ENCODE measurements at places on chromosomes 2 and 18.

GRCh38 chr18:63470751-63471150 lies 6.0 kb upstream of the SERPINB5 start:
- DNase-seq: no peak

- no peak for DNase-seq
Observed at GRCh38 chr2:20148923-20149702, 75.8 kb downstream of the SDC1 start.

- DNase-seq: no peak
Observed at GRCh38 chr18:58080451-58080850, 36.4 kb downstream of the NEDD4L start.

GRCh38 chr18:40011201-40011600 lies 1943.8 kb upstream of the PIK3C3 start:
- no peak for DNase-seq

DNA sequence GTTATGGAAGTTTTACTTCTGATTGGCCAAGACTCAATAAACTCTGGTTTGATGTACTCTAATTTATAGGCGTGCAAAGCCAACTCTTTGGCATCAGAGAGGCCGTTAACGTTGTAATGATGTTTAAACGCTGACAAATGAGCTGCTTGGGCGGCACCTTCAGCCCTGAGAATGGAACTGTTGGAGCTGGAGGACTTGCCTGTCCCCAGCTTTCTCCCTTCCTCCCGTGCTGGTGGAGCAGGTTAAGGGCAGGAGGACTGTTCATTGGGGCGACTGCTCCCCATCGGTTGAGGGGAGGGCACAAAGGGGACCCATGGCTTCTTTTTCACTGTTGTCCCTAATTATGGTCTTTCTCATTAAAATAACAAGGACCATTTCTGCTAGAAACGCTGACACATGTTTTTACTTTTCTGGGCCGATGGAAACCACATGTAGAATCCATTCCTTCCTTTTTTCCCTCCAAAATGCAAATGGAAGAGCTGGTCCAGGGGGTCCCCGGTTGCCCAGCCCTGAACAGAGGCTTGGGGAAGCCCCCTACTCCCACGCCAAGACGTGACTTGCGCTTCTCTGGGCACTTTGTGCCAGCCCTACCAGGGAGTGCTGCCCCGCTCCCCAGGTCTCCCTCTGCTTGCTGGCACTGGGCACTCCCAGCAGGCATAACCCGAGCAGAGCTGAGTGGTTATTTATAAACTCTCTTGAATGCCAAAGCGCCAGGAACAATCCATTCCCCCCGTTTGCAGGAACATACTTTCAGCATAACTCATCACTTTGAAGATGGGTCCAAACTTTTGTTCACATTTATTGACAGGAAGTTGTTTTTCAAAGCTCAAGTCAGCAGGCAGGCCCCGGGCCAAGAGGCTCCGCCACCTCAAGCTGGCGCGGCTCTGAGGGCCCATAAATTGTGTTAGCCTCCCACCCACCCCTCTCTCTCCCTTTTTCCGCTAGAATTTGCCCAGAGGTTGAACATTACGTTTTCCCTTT lies 170.1 kb downstream of the ASB1 start:
- no peak for DNase-seq

DNA sequence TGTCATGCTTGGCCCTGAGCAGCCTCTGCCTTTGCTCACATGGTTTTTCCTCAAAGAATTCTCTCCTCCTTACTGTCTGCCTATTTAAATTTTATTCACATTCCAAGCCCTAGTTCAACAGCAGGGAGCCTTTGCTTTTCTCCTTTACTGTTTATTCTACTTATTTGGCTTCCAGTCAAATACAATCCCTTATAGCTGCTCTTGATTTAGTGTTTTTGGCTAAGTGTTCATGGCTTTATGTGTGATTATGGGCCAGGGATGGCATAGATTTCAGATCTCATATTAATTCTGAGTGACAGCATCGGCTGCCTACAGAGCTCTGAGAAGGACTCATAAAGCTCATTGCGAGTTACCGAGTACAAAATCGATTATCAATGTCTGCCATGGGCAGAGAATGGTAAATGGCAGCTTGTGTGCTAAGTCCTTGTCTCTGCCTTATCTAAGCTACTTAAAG lies 106.7 kb downstream of the METTL8 start:
- DNase-seq: no peak

GRCh38 chr2:156005999-156006712 lies 326.4 kb downstream of the NR4A2 start:
- DNase-seq: no peak

- DNase-seq: no peak
Observed at GRCh38 chr2:144323946-144324345, 196.0 kb downstream of the ZEB2 start.

DNA sequence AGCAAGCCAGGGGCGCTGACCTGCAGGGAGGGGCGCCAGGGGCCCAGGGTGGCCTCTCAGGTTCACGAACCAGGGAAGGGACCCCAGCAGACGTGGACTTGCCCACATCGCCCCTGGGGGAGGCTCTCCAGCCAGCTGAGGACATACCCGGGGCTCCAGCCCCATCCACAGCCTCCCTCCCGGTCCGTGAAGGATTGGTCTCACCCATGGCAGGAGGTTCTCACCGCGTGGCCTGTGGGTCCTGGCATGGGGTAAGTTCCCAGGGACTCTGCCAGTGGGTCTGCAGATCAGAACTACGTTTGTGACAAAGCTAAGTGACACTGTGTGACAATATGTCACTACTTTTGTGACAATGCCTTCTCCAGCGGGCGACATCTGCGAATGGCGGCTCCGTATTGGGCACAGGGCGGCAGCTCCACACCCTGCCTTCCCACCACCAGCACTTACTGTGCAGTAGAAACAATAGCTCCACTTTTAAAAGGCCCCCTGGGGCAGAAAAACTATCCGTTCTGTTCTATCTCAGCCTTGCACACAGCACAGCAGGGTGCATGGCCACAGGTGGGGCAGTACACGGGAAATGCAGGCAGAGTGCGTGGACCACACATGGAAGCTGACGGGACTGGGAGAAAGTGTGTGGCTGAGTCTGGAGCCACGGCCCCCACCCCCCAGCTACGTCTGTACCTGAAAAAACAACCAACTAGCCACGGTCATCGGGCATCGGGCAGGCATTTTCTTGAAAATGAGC lies 65.2 kb upstream of the CTDP1 start:
- DNase-seq: no peak

GRCh38 chr2:231299267-231299666 lies 96.2 kb upstream of the B3GNT7 start:
- no peak for DNase-seq

DNA sequence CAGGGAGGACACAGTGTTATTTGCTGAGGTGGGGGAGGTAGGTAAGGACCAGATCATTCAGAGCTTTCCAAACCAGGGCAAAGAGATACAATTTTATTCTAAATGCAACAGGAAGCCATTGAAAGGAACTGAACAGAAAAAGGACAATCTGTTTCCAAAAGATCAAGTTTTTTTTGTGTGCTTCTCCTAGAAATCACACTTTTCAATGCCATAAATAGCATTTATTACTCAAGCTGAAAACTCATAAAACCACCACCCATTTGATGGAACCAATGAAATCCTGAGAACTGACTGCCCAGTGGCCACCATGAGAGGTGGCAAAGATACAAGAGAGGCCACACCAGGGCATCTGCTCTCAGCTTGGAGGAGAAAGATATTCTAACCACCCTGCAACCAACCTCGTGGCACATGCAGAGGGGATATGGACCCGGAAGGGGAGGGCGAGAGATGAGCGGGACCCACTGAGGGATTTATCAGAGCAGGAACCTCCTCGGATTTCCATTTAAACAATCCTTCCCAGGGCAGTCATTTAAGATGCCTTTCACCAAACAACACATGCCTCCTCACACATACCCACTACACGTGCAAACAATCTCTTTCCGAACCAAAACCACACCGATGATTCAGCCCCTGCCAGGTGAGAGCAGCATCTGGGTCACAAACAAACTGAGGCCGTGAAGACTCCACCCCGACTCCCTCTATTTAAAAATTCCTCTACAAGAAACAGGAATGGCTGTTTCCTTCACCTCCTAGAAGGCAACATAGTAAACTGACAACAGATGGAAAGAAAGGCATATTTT lies 8.8 kb downstream of the CYB5A start:
- no peak for DNase-seq

DNA sequence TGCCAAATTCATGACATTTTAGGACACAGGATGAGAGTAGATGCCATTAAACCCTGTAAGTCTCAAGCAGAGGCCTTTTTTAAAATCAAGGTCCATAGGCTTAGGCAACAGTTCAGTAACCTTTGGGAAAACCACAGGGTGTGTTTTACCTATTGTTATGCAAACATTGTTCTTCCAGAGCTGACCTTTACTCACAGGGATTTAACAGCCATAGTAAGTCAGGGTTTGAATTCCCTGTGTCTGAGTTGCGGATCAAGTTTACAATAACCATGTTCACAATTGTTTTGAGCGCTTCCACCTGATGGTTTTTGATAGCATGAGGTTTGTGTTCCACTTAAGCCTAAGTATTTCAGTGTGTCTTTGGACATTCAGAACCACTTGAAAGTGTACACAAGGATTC lies 160.1 kb upstream of the BOD1L2 start:
- DNase-seq: no peak

- peak; percentile 41 for DNase-seq
Observed at GRCh38 chr2:70977605-70978205, 725 bp upstream of the ANKRD53 start.

- no peak for DNase-seq
Observed at GRCh38 chr2:237298151-237299118, 115.5 kb downstream of the COL6A3 start.

- no peak for DNase-seq
Observed at GRCh38 chr2:176445956-176446355, 176.7 kb downstream of the MTX2 start.

DNA sequence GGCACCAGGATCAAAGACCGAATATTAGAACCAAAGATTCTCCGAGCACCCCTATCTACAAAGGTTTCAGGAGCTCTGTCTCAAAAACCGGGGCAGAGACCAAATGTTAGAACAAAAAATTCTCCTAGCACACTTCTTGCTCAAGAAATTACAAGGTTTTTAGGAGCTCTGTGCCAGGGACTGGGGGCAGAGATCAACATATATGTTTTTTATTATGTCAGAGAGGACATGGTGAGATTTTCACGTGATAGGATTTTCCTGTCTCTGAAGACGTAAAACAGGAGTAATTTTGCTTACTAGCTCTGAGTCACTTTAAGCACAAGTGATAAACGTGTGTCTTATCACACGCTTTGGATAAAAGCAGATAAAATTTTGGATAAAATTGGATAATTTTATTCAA lies 34.8 kb upstream of the ODC1 start:
- no peak for DNase-seq

GRCh38 chr18:22084547-22084946 lies 84.8 kb upstream of the GATA6 start:
- no peak for DNase-seq

GRCh38 chr2:219722276-219722879 lies 94.9 kb downstream of the SLC4A3 start:
- no peak for DNase-seq

GRCh38 chr18:77249569-77250500 lies at the start of gene GALR1:
Gene GALR1, plus strand, starts transcription at chr18:77249848. Its CDS starts 701 bp downstream, at chr18:77250549.
- no peak for DNase-seq

GRCh38 chr2:186399082-186399644 lies 86.9 kb upstream of the ZC3H15 start:
- no peak for DNase-seq

Data from MM.1S (cell line).